NT2/D1 (cell line): ENCODE measurements at places on chromosomes 2 and 18.

GRCh38 chr18:49368161-49368875 lies 92.1 kb downstream of the DYM start:
- no peak for DNase-seq

GRCh38 chr2:161032635-161033034 lies 127.6 kb upstream of the TANK start:
- no peak for DNase-seq

DNA sequence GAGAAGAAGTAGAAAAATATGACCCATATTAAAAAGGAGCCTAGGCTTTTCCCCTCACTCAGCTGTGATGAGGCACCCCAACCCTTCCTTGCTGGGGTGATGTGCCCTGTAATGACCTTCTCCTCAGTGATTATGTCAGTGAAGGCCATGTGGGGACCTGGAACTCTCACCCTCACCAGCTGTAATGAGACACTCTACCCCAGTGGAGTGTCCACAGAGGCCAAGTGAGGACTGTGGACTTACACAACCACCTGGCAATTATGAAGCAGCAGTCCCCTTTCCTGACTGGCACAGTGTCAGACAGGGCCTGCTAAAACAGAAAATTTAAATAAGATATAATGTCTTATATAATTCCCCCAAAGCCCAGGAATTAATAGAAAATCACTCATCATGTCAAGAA lies 54.2 kb downstream of the SEMA4F start:
- no peak for DNase-seq

GRCh38 chr2:130169896-130170295 lies 11.5 kb downstream of the SMPD4 start:
- DNase-seq: no peak

DNA sequence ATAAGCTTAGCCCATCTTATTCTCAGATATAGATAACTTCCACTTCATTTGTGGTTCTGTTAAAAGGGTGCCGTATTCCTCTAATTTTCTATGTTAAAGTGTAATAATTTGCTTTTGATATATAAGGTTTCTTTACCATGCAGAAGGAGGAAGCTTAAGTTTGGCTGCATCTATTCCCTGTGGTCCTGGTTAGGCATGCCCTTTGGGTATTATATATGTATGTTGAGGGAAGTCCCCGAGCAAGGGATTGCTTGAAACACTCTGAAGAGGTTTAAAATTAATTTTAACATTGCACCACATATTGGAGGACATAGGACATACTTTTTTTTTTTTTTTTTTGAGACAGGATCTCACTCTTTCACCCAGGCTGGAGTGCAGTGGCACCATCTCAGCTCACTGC lies 16.9 kb upstream of the MYO1B start:
- no peak for DNase-seq

GRCh38 chr2:144520756-144521487 lies 1.0 kb upstream of the ZEB2 start:
- no peak for DNase-seq

DNA sequence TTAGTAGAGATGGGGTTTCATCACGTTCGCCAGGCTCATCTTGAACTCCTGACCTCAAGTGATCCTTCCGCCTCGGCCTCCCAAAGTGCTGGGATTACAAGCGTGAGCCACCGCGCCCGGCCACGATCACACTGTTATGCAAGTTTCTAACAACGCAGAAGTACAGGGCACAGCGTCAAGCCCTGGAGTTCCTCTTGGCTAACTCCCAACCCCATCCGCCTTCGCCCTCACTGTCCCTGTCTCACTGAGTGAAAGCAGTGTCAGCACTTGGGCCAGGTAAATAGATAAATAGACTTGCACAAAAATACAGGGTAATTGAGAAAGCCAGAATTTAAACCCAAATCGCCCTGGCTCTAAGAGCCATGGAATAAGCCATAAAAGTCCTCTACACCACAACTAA lies 111.7 kb downstream of the ACVR1 start:
- DNase-seq: no peak

DNA sequence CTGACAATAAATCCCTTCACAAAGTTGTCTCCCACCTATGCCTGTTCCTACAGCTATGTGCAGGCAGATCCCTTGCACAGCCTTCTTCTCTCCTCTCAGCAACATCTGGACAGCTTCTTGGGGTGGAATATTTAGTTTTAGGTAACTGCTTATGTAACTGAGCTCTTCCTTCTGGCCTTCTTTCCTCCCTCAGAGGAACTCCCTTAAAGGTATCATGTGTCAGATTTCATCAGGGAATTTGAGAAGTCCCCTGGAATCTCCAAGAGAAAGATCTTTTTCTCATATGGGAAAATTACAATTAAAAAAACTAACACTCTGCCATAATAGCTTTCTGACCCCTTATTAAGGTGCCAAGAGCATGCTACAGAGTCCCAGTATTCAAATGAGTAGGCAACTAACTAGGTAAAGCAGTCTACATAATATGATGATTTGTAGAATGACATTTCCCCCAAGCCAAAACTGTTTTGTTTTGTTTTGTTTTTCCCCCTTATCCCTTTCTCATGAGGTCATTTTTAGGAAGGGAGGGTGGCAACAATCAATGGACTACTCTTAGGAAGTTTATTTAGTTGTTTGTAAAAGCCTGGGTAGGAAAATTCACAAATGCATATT lies 2.4 kb downstream of the TMEM200C start:
- DNase-seq: no peak

- no peak for DNase-seq
Measured at GRCh38 chr2:204026294-204026693, 89.7 kb downstream of the ICOS start.

- DNase-seq: no peak
Measured at GRCh38 chr2:44707945-44708660, 233.4 kb upstream of the SIX3 start.

DNA sequence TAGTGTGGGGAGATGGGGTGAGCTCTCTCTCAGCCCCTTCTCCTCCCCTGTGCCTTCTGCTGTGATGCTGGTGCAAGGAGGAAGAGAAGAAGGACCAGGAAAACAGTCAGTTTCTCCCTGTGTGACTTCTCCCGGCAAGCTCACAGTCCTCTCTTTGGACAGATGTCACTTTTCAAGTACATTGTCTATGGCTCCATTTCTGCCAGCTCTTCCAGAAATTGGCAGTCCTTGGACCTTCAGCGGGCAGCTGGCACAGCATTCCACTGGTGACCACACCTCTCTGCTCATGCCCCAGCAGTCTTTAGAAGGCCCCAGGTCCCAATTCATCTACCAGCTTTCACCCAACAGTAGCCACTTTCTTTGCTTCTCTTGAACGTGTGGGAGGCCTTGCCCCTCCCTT lies 63.9 kb downstream of the AOX1 start:
- no peak for DNase-seq

- DNase-seq: no peak
Measured at GRCh38 chr2:198045227-198045626, 240.8 kb downstream of the PLCL1 start.

DNA sequence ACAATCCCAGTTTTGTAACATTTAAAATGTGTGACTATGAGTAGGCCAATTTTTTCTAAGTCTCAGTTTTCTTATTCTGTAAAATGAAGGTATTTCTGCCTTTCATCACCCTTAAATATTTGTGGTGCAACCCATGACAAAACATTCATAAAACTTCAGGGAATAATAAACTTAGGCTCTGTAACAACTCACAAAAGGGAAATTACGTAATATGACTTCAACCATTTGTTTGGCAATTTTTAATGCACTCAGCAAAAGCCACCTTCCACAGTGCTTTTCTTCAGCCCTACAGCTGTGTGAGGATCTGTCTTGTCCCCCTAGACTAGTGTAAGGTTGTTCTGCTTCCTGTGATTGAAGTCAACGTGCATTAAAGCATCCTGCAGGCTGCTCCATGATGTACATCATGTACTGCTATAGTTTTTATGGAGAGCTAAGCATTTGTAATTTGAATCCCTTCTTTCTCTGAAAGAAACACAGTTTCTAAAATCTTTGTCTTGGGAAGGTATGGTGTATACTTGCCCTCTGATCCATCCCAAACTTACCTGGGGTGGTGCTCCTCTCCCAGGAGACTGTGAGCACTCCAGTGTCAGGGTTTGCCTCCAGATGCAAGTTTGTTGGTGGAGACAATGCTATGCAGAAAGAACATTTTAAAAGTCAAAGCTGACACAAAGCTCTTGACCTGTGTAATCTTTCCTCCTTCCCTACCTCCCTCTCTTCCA lies 39.1 kb downstream of the FN1 start:
- no peak for DNase-seq

DNA sequence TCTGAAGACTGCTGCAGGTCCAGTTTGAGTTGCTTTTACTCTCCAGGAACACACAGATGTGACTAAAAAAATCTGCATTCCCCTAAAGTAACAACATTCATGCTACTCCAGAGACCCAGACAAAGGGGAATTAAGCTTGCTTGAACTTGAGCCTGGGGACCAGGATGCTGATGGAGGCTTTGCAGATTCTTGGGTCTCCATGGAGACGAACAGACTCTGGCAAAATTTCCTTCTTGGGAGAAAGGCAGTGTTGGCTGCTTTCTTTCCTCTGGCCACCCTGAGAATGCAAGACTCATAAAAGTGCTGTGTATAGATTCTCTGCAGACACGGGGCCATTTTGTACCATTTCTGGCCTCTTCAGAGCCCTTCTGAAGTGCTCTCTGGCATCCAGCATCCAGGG lies 112.0 kb downstream of the ACTR3 start:
- no peak for DNase-seq

DNA sequence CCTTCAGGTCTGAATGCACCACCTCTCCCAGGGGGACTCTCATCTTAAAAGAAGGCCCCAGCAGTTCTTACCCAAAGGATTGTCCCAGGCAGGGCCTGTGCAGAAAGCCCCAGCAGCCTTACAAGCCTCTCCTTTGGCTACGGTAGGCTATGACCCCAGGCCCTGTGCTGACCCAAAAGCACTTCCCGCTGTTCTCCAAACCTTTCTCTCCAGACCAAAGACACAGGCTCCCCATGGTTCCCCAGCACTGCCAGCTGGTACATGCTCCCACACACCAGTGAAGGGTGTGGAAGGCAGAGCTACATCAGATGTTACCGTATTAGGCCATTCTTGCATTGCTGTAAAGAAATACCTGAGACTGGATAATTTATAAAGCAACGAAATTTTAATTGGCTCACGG lies 35.4 kb downstream of the LBH start:
- DNase-seq: no peak

GRCh38 chr2:239195318-239195871 lies 205.4 kb downstream of the HDAC4 start:
- DNase-seq: no peak

GRCh38 chr2:71613953-71614925 lies 160.9 kb downstream of the DYSF start:
- no peak for DNase-seq

GRCh38 chr2:31413025-31413424 lies 1.5 kb downstream of the XDH start:
- DNase-seq: no peak

DNA sequence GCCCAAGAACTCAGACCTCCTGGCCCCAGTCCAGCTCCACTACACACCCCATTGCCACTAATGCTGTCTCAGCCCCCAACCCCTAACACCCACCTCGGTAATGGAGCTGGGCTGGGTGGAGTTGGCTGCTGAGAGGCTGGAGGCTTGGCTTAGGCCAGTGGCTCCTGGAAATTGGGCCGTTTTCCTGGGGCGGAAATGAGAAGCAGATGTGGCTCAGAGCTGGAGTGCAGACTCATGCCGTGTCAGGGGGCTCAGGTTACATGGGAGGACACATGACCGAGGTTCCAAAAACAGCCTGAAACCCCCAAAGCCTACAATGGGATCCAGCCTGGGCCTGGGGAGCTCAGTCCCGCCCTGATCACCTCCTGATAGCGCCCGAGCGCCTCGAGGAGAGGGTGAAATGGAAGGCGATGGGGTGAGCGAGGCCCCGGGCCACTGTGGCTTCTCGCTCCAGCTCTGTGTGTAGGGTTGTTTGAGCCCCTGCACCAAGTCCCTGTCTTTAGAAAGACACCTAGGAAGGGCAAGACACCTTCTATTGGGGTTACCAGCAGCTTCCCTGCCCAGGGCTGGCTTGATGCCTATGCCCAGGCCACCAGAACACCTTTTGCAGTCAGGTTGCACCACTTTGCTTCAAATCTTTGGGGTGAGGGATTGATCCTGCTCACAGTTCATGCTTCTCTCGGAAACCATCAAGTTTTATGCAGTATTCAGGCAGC lies 175.7 kb upstream of the HAAO start:
- no peak for DNase-seq

GRCh38 chr2:118921646-118922045 lies 20.3 kb upstream of the MARCO start:
- no peak for DNase-seq

DNA sequence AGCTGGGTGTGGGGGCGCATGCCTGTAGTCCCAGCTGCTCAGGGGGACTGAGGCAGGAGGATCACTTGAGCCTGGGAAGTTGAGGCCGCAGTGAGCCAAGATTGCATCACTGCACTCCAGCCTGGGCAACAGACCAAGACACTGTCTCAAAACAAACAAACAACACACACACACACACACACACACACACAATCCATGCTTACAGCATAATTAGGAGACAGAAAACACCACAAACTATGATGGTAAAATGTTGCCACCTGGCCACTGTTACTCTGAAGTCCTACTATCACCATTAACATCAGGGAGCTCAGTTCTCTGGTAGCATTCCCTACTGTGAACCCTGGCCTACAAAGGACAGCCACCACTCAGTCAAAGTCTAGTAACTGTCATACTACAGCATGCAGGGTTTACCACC lies 18.3 kb downstream of the DNPEP start:
- DNase-seq: no peak

GRCh38 chr2:220033546-220033945 lies 406.1 kb downstream of the SLC4A3 start:
- DNase-seq: no peak

- DNase-seq: no peak
Measured at GRCh38 chr2:241454837-241455485, 53.4 kb downstream of the STK25 start.

- no peak for DNase-seq
Measured at GRCh38 chr2:219125225-219125885, 35.3 kb downstream of the NHEJ1 start.

GRCh38 chr2:239535413-239536144 lies 134.8 kb upstream of the HDAC4 start:
- DNase-seq: no peak

GRCh38 chr2:178335230-178335629 lies 115.7 kb downstream of the PRKRA start:
- DNase-seq: no peak

- no peak for DNase-seq
Measured at GRCh38 chr2:200272320-200272719, 34.2 kb upstream of the SPATS2L start.

DNA sequence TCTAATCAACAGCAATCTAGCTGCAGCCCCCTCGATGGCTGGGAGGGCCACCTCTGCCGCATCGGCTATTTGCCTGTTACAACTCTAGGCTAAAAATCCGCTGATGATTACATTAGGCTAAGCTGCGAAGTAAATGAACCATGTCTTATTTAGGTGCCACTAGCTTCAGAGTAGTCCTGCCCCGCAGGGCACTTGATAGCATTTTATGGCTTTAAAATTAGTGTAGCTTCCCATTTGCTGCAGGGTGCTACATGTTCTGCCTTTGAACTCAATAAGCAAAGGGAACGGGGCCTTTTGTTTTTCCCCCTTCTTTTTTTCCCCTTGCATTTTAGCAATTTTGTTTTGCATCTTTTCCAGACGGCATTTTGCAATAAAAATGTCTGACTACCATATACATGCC lies 270.2 kb downstream of the GBX2 start:
- no peak for DNase-seq

GRCh38 chr18:58995663-58996062 lies 131.0 kb downstream of the ZNF532 start:
- DNase-seq: no peak
